ENCODE measurements at places on chromosomes 4 and X.

GRCh38 chrX:76977452-76977851 is 469.7 kb upstream of the FGF16 start:
- DNase-seq: no peak

DNA sequence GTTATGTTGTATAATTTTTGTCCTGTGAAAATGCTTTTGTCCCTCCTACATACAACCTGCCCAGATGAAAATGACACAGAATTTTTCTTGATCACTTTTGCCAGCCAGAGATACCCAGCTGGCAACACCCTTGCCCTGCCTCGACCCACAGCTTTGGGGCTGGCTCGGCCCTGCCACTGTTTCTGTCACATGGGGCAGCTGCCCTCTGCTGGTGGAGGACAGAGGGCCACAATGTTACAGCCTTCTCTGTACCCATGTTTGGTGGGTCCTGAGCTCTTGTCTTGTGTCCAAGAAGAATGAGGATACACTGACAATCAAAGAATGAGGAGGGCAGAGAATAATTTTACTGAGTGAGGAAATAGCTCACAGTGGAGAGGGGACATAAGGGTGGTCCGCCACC is 31.1 kb downstream of the BMP15 start:
- no peak for DNase-seq

DNA sequence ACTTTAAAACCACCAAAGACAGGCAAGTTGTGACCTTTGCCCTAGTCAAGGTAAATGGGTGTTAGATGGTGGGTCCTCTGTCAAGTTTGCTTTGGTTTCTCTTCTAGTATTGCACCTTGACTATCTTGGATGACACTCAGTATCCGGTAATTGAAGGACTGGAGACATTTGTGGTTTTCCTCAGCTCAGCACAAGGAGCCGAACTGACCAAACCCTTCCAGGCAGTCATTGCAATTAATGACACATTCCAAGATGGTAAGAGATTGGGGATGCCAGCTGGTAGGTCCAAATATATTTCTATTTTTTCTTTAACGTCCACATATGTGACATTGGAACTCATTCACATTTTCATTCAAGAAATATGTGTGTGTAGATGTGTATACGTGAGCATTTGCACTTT is 69.3 kb upstream of the ANXA3 start:
- DNase-seq: no peak

GRCh38 chr4:173684223-173684622 is 154.2 kb upstream of the HAND2 start:
- no peak for DNase-seq

Measured in dermis microvascular lymphatic vessel endothelial cell (primary cell).